Heart left ventricle (tissue), 16 donors: ENCODE measurements at places on chromosomes 3 and 15.
A peak's percentile ranks its signal among the peaks of the same experiment; 100 is the strongest.

GRCh38 chr3:15477951-15478639 lies 43.4 kb downstream of the COLQ start:
- no peaks in the 10 kb centered on the region for H3K27me3 ChIP-seq
- peaks cover 34% of the 10 kb centered on the region for H3K4me1 ChIP-seq
- DNase-seq, result no peak

- H3K27ac ChIP-seq, result peak overlapping the region; percentile 0
- DNase-seq, result no peak
- no peak overlapping the region for H3K4me3 ChIP-seq
- peaks cover 43% of the 10 kb centered on the region for H3K4me1 ChIP-seq
- H3K27me3 ChIP-seq, result no peaks in the 10 kb centered on the region
- H3K36me3 ChIP-seq, result no peaks in the 10 kb centered on the region
These were observed 22.0 kb upstream of the DOCK3 start for GRCh38 chr3:50652709-50653108.

DNA sequence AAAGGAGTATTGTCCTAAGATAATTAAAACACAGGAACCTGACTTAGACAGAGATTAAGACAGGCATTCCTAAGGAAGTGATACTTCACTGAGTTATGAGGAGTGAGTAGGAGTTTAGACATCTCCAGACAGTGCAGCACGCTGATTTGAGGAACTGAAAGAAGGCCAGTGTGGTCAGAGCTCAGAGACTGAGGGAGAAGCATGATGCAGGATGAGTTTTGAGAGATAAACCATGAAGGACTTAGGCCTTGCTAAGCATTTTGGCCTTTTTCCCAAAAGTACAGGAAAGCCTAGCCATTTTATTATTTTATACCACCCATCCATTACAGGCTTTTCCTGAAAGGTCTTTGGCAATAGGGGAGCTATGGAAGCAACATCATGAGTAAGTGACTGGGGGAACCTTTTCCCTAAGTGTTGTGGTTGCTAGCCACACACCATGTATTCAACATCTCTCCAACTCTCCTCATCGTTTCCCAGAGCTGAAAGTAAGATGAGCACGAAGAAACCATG lies 375.6 kb upstream of the TPRG1 start:
- DNase-seq, result no peak
- no peaks in the 10 kb centered on the region for H3K27me3 ChIP-seq
- peaks cover 17% of the 10 kb centered on the region for H3K4me1 ChIP-seq
- H3K27ac ChIP-seq, result no peak overlapping the region
- no peak overlapping the region for H3K4me3 ChIP-seq

GRCh38 chr3:192005989-192006388 lies 545.0 kb downstream of the PYDC2 start:
- no peaks in the 10 kb centered on the region for H3K4me1 ChIP-seq
- no peaks in the 10 kb centered on the region for H3K27me3 ChIP-seq
- H3K27ac ChIP-seq, result no peak overlapping the region

DNA sequence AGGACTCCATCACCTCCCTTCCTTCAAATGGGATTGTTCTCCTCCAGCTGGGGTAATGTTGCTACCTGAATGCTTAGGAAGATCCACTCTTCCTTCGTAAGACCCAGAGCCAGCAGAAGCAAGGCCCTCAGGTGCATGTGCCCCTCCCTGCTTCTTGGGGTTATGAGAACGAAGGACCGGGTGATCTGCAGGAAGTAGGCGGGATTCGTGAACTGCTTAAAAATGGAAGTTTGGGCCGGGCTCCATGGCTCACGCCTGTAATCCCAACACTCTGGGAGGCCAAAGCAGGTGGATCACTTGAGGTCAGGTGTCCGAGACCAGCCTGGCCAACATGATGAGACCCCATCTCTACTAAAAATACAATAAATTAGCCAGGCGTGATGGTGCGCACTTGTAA lies 8.0 kb downstream of the TLR9 start:
- peak overlapping the region; percentile 82 for H3K27ac ChIP-seq
- H3K4me3 ChIP-seq, result no peak overlapping the region
- no peak for DNase-seq
- H3K27me3 ChIP-seq, result no peaks in the 10 kb centered on the region
- peaks cover 48% of the 10 kb centered on the region for H3K4me1 ChIP-seq
- no peaks in the 10 kb centered on the region for H3K36me3 ChIP-seq

DNA sequence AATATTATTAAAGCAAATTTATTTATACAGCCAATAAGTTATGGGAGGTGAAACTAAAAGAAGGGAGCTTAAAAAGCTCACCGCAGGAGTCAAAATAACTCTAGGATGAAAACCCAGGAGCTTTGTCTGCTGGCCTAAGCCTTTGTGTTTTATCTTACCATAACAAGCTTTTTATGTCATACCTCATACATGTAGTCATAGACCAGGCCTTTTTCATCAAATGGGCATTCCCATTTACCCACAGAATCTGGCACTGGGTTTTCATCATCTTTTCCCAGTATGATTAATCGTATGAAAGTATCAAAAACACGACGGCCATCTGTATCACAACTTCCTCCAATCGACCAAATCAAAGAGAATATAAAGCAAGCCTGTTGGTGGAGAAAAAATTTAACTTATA lies 122.8 kb downstream of the DNAH12 start:
- H3K27ac ChIP-seq, result no peak overlapping the region
- no peak overlapping the region for H3K4me3 ChIP-seq
- H3K4me1 ChIP-seq, result no peaks in the 10 kb centered on the region
- no peak for DNase-seq
- no peaks in the 10 kb centered on the region for H3K27me3 ChIP-seq

DNA sequence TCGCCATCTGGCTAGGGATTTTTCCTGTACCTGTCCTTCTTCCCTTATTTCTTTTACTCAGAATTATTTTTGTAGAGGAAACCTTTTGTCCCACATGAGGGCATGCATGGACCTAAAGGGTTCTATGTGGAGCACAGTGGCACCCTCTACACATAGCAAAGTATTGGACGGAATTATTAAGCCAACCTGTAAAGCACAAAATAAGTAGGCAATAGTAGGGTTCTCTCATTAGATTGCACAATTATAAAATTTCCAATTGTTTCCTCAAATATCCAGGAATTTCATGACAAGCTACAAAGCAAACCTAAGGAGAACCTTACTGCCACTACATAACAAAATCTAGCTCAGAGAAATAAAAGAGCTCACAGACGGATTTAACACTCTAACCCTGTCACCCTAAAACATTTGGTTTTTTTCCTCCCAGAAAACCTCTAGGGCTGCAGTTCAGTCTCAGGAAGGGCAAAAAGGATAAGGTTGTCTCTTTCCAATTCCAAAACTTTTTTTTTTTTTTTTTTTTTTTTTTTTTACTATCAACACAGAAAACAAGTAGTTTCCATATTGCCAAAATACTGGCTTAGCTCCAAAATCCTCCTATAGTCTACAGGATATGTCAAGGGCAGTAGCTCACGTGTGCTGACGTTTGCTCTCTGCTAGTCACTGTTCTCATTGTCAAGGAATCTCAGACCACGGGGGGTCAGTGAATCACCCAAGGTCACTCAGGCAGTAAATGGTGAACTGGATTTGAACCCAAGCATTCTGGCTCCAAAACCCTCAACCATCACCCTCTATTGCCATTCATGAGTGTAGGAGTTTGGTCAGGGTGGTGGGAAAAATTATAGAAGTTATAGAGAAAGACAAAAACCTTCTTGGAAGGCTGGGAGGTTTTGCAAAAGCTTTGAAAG lies 52.3 kb downstream of the NCEH1 start:
- H3K27me3 ChIP-seq, result no peaks in the 10 kb centered on the region
- no peak overlapping the region for H3K27ac ChIP-seq
- H3K36me3 ChIP-seq, result no peaks in the 10 kb centered on the region

DNA sequence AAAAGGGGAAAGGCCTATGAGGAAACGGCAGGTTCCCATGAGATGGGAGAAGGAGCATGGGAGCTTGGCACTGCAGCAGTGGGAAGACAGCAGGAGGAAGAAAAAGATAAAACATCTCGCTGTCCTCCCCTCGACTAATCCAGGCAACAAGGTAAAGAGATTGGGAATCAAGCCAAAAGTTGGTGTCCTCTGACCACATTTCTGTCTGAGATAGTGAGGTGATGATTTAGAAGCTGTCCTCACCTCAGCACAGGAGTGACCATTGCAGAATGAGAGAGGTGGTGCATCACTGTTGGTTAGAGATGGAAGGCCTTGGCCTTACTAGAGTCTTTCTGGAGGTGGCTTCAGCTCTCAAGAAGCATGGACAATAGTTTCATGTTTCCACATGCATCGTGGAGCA lies 226.6 kb upstream of the CCDC54 start:
- no peak for DNase-seq
- H3K4me3 ChIP-seq, result no peak overlapping the region
- no peak overlapping the region for H3K27ac ChIP-seq
- H3K4me1 ChIP-seq, result peaks cover 18% of the 10 kb centered on the region

DNA sequence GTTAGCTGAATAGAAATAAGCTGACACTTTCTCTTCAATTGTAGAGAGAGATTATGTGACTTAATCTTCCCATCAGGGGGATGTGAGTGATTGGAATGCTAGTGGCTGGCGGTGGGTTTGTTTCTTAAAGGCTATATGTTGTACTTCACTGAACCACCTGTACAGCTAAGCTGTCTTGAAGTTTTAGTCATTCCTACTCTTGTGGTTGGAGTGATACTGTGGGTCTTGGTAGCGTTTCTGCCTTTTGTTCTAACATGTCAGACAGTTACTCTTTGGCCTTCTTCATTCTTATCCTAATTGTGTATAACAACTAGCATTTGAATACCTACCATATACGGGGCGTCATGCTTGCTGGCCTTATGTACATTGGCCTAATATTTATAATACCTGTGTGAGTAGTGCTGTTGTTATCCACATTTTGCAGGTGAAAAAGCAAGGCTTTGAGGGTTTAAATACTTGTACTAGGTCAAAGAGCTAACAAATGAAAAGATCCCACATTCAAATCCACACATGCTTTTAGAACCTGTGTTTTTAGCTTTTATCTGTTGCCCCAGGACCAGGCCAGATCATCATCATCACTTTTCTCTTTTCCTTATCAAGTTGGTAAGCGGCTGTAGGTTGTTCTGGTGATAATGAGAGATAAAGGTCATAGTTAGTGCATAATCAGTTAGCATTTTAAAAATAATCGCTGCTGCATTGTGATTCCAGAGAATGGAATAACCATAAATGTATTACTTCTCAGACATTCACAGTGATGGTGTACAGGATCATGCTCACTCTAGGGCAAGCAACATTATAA lies 50.2 kb downstream of the AKAP13 start:
- H3K27ac ChIP-seq, result peak overlapping the region; percentile 2
- no peak for DNase-seq
- no peaks in the 10 kb centered on the region for H3K36me3 ChIP-seq

GRCh38 chr3:10977892-10978510 lies 14.5 kb upstream of the SLC6A1 start:
- no peaks in the 10 kb centered on the region for H3K36me3 ChIP-seq
- no peak overlapping the region for H3K27ac ChIP-seq
- H3K27me3 ChIP-seq, result no peaks in the 10 kb centered on the region

DNA sequence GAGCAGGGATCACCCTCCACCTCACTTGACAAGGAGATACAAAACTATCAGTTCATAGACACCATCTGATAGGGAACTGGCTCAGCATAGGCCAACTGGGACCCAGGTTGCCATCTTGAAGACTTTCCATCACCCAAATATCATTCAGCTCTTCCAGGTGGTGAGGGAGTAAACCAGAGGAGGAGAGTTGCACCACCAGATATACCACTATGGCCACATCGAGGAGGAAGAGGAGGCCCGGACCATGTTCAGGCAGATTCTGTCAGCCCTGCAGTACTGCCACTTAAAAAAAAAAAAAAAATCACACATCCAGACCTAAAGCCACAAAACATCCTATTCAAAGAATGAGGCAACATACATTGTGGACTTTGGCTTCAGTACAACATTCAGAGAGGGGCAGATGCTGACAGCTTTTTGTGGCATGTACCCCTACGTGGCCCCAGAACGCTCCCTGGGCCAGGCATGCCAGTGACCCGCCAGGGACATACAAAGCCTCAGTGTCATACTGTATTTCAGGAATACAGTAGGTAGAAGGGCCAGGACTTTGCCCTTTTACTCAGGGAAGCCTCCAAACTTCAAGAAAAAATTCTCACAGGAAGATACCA lies 18.4 kb upstream of the EMC3 start:
- no peak overlapping the region for H3K4me3 ChIP-seq
- H3K27me3 ChIP-seq, result no peaks in the 10 kb centered on the region
- H3K4me1 ChIP-seq, result peaks cover 7% of the 10 kb centered on the region
- H3K27ac ChIP-seq, result no peak overlapping the region
